Endodermal cell (in vitro differentiated cells): ENCODE measurements at places on chromosomes 16 and 17.

GRCh38 chr17:72115781-72116525 is 4.9 kb upstream of the SOX9 start:
- DNase-seq: peak; percentile 83

- no peak for DNase-seq
These were observed 4.0 kb downstream of the KCNJ16 start for GRCh38 chr17:70078994-70079531.

DNA sequence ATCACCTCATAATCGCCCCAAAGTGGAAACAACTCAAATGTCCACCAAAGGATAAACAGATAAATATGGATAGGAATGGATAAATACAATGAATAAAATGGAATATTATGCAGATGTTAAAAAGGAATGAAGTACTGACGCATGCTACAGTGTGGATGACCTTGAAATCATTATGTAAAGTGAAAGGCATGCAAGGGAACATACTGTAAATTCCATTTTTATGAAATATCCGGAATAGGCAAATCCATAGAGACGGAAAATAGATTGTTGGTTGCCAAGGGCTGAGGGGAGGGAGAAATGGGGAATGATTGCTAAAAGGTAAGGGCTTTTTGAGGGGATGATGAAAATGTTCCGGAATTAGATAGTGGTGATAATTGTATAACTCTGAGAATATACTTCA is 36.0 kb downstream of the STAT5B start:
- no peak for DNase-seq

DNA sequence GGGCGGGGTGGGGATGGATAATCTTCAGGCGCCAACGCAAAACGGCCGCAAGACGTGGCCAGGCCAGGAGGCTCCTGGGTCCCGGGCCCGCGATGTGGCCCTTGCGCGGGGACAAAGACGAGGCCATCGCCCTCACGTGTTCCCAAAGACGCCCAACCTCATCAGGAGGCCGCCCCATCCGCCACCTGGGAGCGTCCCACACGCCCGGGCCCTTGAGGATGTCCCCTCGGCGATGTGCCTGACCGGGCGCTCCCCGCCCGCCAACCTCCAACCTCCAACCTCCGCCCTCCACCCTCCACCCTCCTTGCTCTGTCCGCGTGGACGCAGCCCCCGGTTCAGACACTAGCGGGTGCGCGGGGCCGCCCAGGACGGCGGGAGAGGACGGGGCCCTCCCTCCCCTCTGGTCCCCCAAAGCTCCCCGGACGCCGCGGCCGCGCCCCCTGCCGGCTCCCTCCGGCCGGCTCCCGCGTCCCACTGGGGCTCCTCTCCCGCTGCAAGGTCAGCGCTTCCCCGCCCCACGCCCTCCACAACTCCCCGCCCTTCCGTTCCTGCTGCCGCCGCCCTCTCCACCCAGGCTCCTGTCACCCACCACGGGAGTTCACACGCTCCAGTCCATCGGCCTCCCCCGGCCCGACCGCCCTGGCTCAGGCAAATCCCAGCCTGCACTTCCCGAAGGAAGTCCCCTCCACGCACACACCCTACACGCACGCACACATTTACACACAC is 250.8 kb upstream of the RPL38 start:
- peak; percentile 90 for DNase-seq

- no peak for DNase-seq
These were observed 171.0 kb downstream of the CCDC182 start for GRCh38 chr17:57574040-57574513.

- DNase-seq: no peak
These were observed 52.5 kb downstream of the TBX4 start for GRCh38 chr17:61504697-61505096.

DNA sequence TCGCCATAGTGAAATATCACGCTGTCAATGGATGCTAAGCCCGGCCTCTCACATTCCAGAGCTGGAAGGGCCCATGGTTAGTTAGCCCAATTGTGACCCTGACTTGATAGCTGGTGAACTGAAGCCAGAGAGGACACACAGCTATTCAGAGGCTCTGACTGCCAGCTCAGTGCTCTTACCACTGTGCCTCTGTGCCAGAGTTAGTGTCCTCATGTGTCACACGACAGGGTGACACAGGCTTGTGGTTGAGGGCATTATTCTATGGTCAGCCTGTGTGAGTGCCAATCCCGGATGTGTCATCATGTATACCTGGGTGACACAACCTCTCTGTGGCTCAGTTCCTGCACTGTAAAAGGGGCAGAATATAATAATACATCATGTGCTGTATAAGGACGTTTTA is 2.5 kb upstream of the MT1X start:
- no peak for DNase-seq

DNA sequence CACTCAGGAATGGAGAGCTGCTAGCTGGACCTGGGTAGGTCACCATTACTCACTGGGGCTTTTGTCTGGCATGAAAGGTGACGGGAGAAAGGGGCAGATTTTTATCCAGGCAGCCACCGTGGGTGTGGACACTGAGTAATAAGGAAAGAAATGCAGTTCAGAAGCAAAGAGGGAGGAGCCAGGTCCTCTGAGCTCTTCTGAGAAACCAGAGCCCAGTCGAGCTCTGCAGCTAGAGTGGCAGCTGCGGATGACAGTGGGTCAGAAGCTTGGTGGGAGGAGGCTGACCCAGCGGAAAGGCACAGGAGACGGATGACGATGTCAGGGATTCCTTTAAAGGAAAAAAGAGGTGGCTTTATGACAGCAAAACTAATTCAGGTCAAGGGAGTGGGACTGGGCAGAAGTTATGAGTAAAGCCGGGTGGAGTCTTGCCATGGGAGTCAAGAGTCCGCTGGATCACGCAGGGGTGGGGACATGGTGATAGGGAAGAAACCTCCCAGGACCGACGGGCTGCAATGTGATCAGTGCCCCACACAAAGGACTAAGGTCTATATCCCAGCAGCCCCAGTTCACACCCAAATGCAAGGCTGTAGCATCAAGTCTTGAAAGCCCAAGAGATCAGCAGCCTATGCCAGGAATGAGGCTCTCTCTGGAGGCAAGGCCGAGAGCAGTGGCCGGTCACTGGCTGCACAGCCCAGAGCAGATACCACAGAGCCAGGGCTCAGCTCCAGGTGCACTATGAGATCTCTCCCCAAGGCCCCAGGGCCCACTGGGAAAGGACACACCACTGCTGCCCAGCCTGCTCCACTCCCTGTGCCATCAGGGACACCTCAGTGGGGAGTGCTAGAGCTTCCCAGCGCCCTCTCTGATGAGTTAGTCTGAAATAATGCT is 6.3 kb upstream of the MNT start:
- peak; percentile 45 for DNase-seq

DNA sequence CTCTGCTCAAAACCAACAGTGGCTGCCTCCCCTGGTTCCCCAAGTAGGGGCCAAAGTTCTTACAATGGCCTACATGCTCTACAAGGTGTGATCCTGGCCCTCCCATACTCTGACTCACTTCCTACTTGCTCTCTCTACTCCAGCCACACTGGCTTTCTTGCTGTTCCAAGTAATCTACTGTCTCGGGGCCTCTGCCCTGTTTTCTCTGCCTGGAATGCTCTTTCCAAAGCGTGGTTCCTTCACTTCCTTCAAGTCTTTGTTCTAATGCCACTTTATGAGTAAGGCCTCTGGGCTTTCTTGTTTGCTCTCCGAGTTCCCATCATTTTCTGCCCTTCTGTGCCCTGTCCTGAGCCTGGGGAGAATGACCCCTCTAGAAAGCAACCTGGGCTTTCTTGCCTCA is 4.1 kb upstream of the CDH3 start:
- peak; percentile 68 for DNase-seq

DNA sequence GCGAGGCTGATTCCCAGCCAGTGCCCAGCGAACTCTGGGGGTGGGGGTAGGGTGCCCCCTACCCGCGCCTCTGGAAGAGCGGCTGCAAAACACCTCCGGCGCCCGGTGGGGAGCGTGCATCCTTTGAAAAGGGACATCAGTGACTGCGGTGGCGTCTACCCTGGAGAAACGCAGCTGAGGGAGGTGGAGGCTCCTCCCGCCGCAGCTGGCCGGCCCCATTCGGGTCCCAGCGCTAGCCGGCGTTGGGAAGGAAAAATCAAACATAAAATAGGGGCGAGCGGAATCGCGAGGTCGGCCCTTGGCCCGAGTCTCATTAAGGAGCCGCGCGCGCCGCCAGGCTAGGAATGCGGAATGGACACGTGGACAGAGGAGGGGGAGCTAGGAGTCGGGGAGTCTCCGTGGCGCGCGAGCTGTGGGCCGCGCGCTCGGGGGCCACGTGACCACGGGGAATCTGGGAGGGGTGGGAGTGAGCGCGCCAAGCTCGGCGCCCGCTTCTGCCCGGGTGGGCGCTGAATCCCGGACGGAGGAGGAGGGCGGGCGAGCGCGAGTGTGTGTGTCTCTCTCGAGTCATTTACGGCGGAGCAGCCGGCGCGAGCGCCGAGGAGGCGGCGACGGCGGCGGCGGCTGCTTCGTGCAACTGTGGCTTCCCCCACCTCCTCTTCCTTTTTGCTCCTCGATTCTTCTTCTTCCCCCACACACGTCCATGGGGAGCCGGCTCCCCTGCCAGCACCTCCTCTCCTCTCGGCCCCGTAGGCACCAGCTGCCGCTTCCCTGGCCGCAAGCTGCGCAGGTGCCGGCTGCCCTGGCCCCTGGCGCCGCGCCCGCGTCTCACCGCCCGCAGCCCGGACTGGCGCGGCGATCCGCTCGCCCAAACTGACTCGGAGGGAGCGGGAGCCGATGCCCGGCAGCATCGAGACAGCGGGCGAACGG is at the start of gene TMEM132E:
Gene TMEM132E, plus strand, starts transcription at position 566 of the 930 bp plus-strand sequence. CDS start 1,495 bp downstream, outside the sequence.
- peak; percentile 87 for DNase-seq

GRCh38 chr16:30374538-30374937 is at the start of gene MYL11:
TSS of gene MYL11 (plus strand) at chr16:30374802. CDS start at chr16:30374858, 56 bp downstream.
- DNase-seq: peak; percentile 38

DNA sequence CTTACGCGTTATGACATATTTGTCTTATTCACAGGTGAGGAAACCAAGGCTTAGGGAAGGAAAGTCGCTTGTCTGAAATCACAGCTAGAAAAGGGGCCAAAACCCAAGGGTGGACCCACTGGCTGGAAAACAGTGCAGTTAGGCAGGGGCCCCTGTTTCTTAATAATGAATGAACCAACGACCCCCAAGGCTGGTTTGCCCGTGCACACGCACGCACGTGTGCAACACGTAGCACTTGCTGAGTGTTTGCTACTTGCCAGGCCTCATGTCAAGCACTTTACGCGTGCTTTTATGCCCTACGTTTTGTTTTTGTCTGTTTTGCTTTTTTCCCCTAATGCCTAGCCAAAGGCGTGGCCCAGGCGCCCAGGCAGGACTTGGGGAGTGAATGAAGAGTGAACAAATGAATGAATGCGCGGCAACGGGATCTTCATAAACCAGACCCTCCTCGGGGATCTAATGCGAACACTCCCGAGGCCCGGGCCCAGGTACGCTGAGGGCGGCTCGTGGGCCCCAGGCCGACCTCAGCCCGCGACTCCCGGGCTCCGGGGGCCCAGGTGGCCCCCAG is 571 bp upstream of the USP10 start:
- DNase-seq: no peak

DNA sequence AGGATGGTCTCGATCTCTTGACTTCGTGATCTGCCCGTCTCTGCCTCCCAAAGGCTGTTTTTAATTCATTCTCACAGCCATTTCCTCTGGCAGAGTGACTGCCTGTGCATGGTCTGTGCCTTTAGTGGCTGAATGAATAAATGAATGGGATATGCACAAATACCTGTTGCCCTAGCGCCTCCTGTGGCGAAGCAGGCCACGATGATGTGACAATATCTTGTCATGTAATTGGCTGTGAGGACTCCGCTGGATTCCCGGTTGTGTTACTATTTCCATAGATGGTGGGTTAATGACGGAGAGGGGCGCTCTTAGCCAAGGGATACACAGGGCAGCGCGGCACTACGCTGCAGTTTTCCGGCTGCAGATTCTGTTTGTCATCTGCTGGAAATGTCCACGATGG is 26.8 kb upstream of the ENDOV start:
- peak; percentile 78 for DNase-seq

GRCh38 chr17:48506246-48506645 is 24.6 kb downstream of the HOXB1 start:
- no peak for DNase-seq

GRCh38 chr16:81448154-81449131 is 3.8 kb downstream of the CMIP start:
- peak; percentile 66 for DNase-seq

GRCh38 chr16:66036793-66037715 is 329.4 kb upstream of the CDH5 start:
- no peak for DNase-seq

- no peak for DNase-seq
These were observed 6.6 kb downstream of the SPAG5 start for GRCh38 chr17:28592260-28592659.

DNA sequence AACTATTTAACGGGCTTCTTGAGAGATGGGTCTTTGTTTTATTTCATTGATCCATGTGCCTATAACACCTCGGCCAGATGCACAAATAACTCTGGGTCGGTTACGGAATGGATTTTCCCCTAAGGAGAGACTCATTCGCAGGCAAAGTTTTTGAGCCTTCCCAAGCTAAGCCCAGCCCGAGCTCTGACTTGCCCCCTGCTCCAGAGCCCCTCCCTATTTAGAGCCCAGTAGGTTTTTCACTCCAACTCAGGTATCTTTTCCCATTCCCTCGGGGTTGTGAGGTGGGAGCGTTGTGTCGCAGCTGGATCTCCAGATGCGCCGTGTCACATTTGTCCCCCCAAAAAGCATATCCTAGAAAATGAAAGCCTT is 812 bp upstream of the MYOCD start:
- peak; percentile 63 for DNase-seq

DNA sequence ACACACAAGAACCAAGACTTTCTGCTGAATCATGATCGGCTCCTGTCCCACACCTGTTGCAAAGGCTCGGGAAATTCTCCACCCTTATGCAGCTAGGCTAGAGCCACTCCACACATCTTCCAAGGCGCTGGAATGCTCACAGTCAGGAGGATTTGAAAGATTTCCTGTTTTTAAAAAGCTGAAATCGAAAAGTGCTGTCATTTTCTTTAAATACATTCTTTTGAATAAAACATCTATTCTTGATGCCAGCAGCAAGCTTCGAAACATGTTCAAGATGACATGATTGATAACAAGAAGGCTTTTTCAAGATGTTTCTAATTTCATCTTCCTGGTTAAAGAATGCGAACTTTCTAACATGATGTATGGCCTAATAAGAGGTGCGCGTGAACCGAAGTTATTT is 219.7 kb upstream of the CDH5 start:
- no peak for DNase-seq
